NCI-H748 treated with DMSO at 0.1 percent for 48 hours (cell line): ENCODE measurements at places on chromosomes 4 and X.
A peak's percentile ranks its signal among the peaks of the same experiment; 100 is the strongest.

- no peak for DNase-seq
Observed at GRCh38 chr4:86976801-86977485, 42.1 kb downstream of the AFF1 start.

- DNase-seq, result no peak
Observed at GRCh38 chr4:182137343-182137742, 105.9 kb upstream of the TENM3 start.

- DNase-seq, result no peak
Observed at GRCh38 chr4:183989461-183989860, 84.4 kb downstream of the STOX2 start.

DNA sequence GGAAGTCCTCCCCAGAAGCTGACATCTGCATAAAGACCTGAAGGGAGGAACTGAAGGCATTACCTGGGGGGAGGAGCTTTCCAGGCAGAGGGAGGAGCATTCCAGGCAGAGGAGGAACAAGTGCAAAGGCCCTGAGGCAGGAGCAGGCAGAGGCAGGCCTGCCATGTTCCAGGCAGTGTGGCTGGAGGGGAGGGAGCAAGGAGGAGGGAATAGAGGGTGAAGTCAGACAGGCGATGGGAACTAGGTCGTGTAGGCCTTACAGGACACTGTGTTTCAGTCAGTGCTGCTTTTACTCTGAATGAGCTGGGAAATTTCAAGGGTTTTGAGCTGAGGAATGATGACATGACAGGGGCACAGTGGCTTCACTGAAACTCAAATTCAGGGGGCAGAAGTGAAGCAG lies 292.7 kb downstream of the BCOR start:
- no peak for DNase-seq

GRCh38 chrX:2401590-2402360 lies 99.0 kb downstream of the DHRSX start:
- DNase-seq, result no peak

- peak; percentile 87 for DNase-seq
Observed at GRCh38 chrX:12013211-12013618, 125.1 kb upstream of the FRMPD4 start.

DNA sequence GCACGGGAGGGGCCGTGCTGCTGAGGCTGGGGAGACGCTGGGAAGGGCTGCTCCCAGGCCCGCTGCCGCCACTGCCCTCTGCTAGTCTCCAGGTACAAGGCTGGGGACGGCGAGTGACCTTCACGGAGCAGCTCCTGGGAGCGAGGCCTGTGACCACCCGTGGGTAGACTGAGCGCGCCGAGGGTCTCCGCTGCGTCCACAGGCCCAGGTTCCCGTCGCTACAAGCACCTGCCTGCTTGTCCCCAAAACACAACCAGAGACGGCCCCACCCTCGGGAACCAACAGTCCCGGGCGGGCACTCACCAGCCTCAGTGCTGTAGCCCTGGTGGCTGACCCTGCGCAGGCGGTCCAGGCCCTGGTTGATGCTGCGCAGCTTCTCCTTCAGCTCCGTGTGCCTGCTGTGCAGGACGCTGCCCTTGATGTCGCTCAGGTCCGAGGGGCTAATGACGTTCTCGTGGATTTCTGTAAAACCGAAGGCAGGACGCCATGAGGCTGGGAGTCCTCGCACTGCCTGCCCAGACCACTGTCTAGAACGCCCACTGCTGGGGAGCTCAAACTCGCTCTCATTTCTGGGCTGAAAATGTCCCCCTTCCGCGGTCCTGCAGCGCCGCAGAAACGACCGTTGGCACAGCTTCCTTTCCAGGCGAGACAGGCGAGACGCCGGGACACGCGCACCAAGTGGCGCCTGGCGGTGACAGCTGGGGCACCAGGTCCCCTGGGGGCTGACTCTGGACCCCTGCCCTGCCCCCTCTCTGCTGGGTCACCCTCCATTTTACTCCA lies 14.3 kb downstream of the LRPAP1 start:
- no peak for DNase-seq

- DNase-seq, result peak; percentile 17
Observed at GRCh38 chrX:115650916-115651315, 89.9 kb downstream of the PLS3 start.
